NCI-H187 treated with DMSO at 0.1 percent for 48 hours (cell line): ENCODE measurements at places on chromosomes 7 and 10.

DNA sequence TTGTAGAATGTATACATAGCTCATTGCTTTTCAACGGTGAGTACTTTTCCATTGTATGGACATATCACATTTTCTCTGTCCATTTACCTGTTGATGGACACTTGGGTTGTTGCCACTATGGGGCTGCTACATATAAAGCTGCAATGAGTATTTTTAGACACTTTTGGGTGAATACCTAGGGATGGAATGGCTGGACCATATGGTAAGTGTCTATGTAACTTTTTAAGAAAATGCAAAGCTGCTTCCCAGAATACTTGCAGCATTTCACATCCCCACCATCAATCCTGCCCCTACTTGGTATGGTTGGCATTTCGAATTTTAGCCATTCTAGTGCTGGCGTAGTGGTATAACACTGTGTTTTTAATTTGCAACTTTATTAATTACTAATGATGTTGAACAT, 274.6 kb downstream of the TNS3 start:
- DNase-seq = no peak

GRCh38 chr7:80923211-80923612, 4.4 kb upstream of the SEMA3C start:
- DNase-seq = peak; percentile 99

DNA sequence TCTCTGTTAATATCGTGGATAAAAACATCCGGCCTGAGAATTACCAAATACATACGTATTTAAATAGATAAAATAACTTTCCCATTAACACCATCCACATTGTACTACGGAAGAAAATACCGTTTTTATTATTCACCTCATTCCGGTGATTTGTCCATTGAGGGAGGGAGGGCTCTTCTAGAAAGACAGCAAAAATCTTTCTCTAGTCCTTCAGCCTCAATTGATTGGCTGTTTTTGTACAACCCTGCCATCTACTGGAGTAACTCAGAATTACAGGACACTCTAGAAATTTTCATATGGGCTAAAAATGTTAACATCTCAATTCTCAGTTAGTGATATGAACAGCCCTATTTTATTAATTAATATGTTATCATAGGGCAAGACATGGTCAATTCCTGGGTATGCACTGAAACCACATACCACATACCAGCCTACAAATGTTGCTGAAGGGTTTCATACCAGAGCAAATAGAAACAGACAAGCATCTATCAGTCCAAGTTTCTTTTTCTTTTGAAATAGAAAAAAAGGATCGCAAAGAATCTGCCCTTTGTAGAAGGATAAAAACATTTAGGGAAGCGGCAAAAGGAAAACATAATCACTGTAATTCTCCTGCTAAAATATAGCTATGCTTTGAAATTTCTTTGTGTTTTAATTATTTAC, 55.8 kb upstream of the CDCA7L start:
- DNase-seq = no peak

DNA sequence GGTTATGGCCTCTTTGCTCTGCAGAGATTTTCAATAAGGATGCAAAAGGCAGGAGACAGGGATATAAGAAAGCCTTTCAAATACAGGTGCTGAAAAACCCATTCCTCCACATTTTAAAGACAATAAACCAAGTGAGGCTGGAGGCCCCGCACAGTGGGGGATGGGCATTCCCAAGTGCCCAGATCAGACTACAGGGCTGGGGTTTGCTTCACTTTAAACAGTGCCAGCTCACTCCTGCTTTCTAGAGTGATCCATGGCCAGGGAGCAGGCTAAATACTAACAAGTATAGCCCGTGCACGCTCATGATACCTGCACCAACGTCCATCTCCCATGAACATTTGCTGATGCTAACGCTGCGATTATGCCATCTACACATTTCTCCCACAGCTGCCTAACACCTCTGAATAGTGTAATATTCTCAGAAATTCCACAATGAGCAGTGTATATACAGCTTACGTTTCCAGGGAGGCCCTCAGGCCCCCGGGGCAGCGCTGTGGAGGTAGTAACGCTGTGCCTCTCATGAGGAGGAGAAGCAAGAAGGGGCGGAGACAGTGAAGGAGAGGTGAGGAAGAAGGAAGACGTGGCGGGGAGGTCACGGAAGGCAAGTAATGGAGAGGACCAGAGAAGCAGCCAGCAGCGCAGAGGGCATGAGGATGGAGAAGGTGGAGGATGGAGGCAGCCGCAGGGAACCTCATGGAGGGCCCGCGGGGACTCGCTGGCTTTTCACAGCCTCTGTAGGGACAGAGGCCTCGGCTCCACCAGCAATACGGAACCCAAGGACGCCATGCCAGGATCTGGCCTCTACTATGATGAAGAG, 141.7 kb downstream of the USP6NL start:
- no peak for DNase-seq

GRCh38 chr10:110355141-110355831, 50.6 kb upstream of the SMNDC1 start:
- no peak for DNase-seq

GRCh38 chr10:14016011-14016536, 314.6 kb downstream of the FRMD4A start:
- DNase-seq = no peak

DNA sequence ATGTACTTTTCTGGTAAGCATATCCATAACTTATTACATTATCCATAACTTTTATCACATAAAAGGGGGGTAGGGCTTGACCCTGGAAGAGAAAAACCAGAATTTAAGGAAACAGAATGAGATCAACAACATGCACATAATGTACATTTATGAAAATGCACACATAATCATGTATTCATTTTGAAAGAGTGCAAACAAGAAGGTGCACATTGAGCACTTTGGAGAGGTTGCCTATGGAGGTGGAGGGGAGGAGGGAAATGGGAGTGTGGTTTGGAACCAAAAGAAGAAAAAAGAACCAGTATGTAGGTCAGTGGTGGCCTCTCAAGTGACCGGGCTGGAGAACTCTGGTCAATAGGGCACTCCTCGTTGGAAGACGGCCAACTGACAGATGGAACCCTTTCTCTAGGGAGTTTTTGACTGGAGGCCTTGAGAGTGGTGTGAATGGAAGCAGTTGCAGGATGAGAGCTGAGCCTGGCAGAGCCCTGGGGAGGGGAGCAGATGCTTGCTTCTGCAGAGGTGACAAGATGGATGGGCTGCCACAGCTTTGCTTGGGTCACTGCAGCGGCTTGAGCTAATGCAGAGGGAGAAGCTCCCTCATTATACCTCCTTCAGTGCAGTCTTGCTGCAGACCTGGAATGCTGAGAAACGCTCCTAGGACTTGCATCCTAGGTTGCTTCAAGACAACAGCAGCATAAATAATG, 192.7 kb downstream of the SEC23IP start:
- DNase-seq = no peak

GRCh38 chr10:89838044-89838615, 136.7 kb downstream of the KIF20B start:
- no peak for DNase-seq

DNA sequence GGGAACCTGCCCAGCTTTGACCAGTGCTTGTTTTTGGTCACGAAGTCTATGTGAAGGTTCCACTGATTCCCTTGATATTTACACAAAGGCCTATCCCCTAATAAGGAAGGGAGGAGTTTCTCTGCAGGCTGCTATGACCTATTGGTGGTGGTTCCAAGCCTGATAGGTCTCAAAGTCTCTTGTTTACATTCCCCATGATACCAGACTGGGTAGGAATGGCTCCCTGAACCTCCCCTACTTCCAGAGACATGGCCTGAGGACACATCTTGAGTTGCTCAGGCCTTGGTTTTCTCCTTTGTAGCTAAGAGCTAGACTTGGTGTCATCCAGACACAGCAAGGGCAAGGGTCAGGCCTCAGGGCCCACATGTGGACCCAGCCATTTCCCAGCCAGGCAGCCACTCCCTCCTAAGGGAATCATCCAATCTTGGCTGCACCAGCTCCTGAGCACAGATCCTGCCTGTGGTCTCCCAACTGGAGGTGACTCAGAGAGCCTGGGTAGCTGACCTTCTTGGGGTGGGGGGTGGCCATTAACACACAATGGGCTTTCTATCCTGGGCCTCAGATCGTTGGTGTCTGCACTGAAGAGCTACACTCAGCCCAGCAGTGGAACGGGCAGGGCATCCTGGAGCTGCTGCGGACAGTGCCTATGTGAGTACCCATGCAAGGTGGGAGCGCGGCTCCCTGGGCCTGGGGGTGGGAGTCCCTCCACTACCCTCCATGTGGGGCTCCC, 51.0 kb upstream of the TRIM8 start:
- no peak for DNase-seq

- no peak for DNase-seq
These were observed 263.6 kb upstream of the POT1 start for GRCh38 chr7:125193263-125193662.

DNA sequence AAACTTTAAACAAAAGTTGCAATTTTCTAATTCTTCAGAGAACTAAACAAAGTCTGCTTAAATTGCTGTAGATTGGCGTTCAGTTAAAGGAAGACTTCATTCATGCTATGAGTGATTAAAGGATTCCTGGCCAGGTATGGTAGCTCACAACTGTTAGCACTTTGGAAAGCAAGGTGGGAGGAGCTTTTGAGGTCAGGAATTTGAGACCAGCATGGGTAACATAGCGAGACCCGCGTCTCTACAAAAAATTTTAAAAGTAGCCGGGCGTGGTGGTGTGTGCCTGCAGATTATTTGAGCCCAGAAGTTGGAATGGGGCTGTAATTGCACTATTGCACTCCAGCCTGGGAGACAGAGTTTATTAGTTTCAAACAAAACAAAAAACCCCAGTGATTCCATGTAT, 13.5 kb upstream of the SCRN1 start:
- DNase-seq = no peak

DNA sequence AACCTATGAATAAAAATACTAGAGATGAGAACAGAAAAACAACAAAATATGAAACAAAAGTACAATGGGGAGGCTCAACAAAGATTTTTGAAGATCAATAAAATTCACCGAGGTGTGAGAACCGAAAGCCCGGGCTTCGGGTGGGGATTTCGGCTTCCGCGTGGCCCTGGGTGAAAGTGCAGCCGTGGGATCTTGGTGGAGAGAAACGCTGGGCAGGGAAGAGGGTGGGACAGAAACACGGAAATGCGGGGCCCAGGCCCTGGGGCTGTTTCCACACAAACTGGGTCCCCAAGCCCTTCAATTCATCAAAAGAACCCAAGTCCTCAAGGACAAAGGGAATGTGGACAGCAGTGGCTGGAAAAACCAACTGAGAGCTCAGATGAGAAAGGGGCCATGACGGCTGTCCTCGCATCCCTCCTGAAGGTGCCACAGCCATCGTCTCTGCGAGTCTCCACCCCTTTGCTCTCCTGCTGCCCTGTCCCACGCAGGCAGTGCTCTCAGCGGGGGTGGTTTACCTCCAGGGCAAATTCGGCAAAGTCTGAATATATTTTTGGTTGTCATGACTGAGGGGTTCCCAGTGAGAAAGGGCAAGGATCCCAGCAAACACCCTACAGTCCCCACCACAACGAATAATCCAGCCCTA, 19.7 kb downstream of the FOXL3 start:
- DNase-seq = no peak

- no peak for DNase-seq
These were observed 1.6 kb downstream of the SAMD9L start for GRCh38 chr7:93146472-93147141.

DNA sequence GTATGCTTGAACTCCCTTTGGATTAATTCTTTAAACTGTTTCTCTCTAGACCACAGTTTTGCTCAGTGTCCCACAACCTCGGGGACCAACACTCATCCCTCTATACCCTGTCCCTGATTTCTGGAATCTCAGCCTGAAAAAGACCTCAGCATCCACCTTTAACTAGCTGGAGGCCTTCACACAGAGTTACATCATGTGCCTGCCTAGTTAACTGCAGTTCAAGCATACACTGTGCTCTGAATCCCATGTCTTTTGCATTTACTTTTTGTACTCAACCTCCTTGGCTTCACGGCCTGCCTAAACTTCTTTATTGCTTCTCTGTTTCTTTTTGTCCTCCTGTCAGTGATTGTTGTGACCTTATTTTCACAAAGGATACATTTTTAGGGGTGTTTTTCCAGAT, 66.7 kb downstream of the PRKG1 start:
- no peak for DNase-seq

DNA sequence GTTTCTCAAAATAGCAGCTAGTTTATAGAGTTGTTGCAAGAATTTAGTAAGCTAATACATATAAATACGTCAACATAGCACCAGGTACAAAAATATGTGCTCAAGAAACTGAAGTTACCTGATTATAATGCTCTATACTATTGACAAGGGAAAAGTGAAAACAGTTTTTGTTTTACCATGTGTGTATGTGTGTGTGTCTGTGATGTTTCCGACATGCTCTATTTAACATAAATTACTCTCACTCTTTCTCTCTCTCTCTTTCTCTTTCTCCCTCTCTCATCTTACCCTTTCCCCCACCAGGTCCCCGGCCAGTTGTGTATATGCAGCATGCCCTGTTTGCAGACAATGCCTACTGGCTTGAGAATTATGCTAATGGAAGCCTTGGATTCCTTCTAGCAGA, 4.3 kb downstream of the LIPN start:
- DNase-seq = no peak
